ENCODE measurements at places on chromosomes 7 and 10.

DNA sequence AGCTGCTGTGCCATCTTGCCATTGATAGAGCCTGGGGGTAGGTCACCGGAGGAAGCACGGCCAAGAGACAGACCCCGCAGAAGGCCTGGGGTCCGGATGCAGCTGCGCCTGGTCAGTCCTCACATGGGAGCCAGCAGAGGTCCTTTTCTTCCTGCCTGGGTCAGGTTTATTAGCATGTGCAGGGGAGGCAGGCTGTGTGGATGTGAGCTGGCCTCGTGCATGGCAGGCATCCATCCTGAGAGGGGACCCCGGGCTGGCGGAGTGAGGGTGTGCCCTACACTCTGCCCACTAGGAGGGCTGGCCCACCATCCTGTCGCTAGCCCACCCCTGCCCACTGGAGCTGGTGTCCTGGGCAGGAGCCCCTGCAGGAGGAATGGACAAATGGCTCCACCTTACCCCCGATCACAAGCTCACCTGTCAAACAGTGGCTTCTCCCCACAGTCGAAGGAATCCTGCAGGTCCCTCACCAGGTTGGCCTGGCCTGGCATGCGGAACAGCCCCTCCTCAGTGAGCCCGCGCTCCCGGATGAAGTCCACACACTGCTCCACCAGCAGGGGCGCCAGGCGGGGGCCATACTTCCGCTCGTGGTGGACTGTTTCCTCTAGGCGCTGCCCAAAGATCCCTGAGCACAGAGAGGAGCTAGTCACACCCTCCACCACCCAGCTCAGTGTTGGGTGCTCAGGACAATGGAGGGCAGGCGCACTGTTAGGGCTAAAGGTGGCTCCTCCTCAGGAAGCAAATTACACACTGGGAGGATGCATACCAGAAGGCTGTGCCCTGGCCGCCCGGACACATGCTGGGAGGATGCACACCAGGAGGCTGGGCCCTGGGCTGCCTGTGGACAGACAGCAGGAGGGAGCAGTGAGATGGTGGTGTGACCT lies 145.4 kb downstream of the ARHGAP22 start:
- no peaks in the 10 kb centered on the region for H3K36me3 ChIP-seq
- no peak overlapping the region for H3K4me3 ChIP-seq
- H3K27me3 ChIP-seq = no peaks in the 10 kb centered on the region
- no peak overlapping the region for H3K27ac ChIP-seq

GRCh38 chr10:77422491-77423338 lies 214.9 kb downstream of the KCNMA1 start:
- H3K4me1 ChIP-seq = peaks cover 4% of the 10 kb centered on the region
- no peak overlapping the region for H3K4me3 ChIP-seq
- H3K27ac ChIP-seq = no peak overlapping the region
- no peaks in the 10 kb centered on the region for H3K27me3 ChIP-seq
- no peaks in the 10 kb centered on the region for H3K36me3 ChIP-seq

DNA sequence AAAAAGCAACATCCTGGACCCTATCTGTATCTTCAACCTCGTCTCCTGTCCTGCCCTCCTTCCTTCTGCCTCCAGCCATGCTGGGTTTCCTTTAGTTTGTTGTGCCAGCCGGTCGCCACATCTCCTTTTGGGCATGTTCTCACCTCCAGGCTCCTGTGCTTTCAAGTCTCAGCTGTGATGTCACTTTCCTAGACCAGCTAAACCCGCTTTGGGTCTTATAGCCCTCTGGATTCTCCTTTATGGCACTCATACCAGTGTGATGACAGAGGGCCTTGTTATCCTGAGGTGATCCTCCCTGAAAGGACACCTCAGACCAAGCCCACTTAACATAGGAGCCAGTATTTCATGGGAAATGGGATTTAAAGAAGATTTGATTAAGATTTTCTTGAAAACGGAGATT lies 108.6 kb downstream of the EMX2 start:
- H3K36me3 ChIP-seq = no peaks in the 10 kb centered on the region
- no peak overlapping the region for H3K27ac ChIP-seq
- no peak overlapping the region for H3K4me3 ChIP-seq
- H3K27me3 ChIP-seq = no peaks in the 10 kb centered on the region
- H3K4me1 ChIP-seq = no peaks in the 10 kb centered on the region
- no peak for DNase-seq

- no peak overlapping the region for H3K4me3 ChIP-seq
- peaks cover 9% of the 10 kb centered on the region for H3K27me3 ChIP-seq
- no peak overlapping the region for H3K27ac ChIP-seq
- no peak for DNase-seq
These were observed 17.1 kb upstream of the EZH2 start for GRCh38 chr7:148901178-148901577.

DNA sequence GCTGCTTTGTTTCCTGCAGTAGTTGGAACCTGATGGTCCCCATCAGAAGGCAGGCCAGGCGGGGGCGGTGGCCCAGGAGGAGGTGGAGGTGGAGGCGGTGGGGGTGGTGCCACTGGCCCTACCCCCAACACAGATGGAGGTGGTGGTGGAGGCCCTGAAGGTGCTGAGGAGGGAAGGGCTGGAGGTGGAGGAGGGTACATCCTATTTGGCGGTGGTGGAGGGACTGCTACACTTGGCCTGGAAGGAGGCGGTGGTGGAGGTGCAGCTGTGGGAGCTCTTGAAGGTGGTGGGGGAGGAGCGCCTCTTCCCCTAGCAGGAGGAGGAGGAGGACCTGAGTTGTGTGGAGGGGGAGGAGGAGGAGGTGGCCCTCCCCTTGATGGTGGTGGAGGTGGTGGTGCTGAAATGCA lies 36.8 kb downstream of the LMOD2 start:
- H3K36me3 ChIP-seq = peaks cover 94% of the 10 kb centered on the region
- no peak overlapping the region for H3K4me3 ChIP-seq
- DNase-seq = no peak
- H3K27ac ChIP-seq = no peak overlapping the region
- no peaks in the 10 kb centered on the region for H3K4me1 ChIP-seq

DNA sequence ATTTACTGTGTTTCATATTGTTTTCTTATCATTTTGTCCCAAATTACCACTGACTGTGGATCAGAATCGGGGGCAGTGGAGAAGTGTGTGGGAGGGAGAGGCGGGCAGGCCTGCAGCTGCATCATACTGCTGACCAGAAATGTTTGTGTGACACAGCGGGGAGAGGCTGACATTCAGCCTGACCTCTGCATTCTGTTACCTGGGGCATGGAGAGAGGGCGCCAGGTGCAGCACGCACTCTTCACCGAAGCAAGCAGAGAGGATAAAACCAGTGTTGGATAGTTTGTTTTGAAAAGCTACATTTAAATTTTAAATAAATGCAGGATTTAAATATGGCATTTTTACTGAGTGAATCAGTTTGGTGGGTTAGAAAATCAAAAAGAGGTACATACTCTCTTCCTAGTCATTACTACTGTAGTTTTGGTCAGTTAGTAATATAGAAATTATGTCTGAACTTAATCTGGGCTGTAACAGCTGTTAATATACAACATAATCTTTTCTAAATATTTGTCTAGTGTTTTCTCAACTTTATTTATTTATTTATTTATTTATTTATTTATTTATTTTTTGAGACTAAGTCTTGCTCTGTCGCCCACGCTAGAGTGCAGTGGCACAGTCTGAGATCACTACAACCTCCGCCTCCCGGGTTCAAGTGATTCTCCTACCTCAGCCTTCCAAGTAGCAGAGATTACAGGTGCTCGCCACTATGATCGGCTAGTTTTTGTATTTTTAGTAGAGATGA lies 8.8 kb upstream of the STMP1 start:
- no peaks in the 10 kb centered on the region for H3K27me3 ChIP-seq
- no peak overlapping the region for H3K27ac ChIP-seq
- no peak overlapping the region for H3K4me3 ChIP-seq
- DNase-seq = no peak
- peaks cover 7% of the 10 kb centered on the region for H3K36me3 ChIP-seq

- no peak for DNase-seq
- no peak overlapping the region for H3K4me3 ChIP-seq
- no peaks in the 10 kb centered on the region for H3K27me3 ChIP-seq
- H3K4me1 ChIP-seq = no peaks in the 10 kb centered on the region
These were observed 43.4 kb upstream of the ITGB8 start for GRCh38 chr7:20287317-20287716.

- no peaks in the 10 kb centered on the region for H3K36me3 ChIP-seq
- no peaks in the 10 kb centered on the region for H3K4me1 ChIP-seq
- no peak overlapping the region for H3K27ac ChIP-seq
- no peak for DNase-seq
- no peaks in the 10 kb centered on the region for H3K27me3 ChIP-seq
These were observed 176.8 kb upstream of the AGR3 start for GRCh38 chr7:17058568-17058967.

GRCh38 chr10:32005050-32005449 lies 51.2 kb downstream of the KIF5B start:
- no peak overlapping the region for H3K4me3 ChIP-seq
- peaks cover 24% of the 10 kb centered on the region for H3K36me3 ChIP-seq
- no peaks in the 10 kb centered on the region for H3K27me3 ChIP-seq
- no peak for DNase-seq

DNA sequence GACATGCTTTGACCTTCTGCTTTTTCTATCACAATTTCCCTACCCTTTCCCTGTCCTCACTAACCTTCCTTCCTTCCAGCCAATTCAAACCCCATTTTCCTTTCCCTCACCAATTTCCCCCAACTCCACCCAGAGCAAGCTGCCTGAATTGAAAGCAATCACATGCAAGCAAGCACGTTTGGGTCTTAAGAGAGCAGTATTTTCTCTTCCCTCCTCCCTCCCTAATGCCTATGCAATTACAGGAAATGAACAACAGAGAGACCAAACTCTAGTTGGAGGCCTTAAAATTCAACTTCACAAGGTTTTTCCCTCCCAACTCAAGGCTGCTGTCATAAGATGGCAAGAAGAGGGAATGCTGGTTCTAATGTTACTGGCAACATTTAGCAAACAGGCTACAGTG lies 117.2 kb downstream of the MYOF start:
- H3K27me3 ChIP-seq = no peaks in the 10 kb centered on the region
- no peak overlapping the region for H3K27ac ChIP-seq
- peaks cover 8% of the 10 kb centered on the region for H3K4me1 ChIP-seq
- no peak overlapping the region for H3K4me3 ChIP-seq
- peaks cover 68% of the 10 kb centered on the region for H3K36me3 ChIP-seq

- no peak for DNase-seq
- no peak overlapping the region for H3K27ac ChIP-seq
These were observed 60.4 kb upstream of the NCAPG2 start for GRCh38 chr7:158765020-158765419.

- no peaks in the 10 kb centered on the region for H3K36me3 ChIP-seq
- DNase-seq = no peak
- no peak overlapping the region for H3K27ac ChIP-seq
- no peaks in the 10 kb centered on the region for H3K27me3 ChIP-seq
- no peaks in the 10 kb centered on the region for H3K4me1 ChIP-seq
- H3K4me3 ChIP-seq = no peak overlapping the region
These were observed 88.4 kb downstream of the POLR1F start for GRCh38 chr7:19620470-19620869.

GRCh38 chr10:5547931-5548660 lies 23.3 kb downstream of the CALML3 start:
- H3K36me3 ChIP-seq = no peaks in the 10 kb centered on the region
- peak overlapping the region; percentile 83 for H3K27ac ChIP-seq
- DNase-seq = peak; percentile 80
- H3K4me3 ChIP-seq = peak overlapping the region; percentile 34
- H3K4me1 ChIP-seq = peaks cover 39% of the 10 kb centered on the region

- no peaks in the 10 kb centered on the region for H3K27me3 ChIP-seq
- H3K4me1 ChIP-seq = no peaks in the 10 kb centered on the region
These were observed 42.1 kb upstream of the GPR26 start for GRCh38 chr10:123624086-123624485.

DNA sequence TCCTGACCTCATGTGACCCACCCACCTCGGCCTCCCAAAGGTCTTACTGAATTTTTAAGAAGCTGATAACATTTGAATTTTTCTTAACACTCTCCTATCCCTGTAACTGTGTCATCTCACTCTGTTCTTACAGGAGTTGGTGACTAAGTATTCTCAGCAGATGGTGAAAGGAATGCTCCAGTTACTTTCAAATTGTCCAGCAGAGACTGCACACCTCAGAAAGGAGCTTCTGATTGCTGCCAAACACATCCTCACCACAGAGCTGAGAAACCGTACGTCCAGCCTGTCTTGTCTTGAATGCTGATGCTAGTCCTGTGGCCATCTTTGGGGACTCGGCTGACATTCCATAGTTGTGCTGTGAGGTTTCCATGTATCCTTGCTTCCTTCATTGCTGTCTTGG lies 24.9 kb downstream of the TRRAP start:
- H3K36me3 ChIP-seq = peaks cover 97% of the 10 kb centered on the region
- H3K4me3 ChIP-seq = no peak overlapping the region
- H3K4me1 ChIP-seq = no peaks in the 10 kb centered on the region

DNA sequence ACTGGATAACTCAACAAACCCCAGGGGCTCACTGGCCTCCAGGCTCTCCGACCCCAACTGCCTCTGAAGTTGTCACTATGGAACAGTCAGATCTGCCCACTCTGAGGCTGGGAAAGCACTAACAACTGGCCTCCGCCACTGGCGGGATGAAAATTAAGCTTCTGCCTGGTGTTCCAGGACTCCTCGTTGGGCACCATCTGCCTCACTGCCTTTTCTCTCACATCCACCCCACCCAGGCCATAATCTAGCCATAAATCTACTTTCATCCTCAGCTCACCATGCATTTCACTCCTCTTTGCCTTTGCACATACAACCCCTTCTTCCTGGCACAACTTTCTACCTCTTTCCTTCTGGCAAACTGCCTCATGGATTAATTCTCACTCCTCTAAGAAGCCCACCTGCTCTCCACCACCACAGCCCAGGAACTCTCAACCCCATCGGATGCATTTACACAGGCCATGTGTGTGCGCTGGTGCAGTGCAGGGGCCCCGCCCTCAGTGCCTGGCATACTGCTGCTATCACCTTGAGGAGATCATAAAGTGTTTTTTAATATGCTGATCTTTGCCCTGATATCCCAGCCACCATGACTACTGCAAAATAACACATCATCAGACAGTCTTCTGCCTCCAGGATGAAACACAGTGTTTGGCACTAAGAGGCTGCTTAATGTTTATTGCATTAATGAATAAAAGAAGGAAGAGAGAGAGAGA lies 4.0 kb downstream of the CDHR1 start:
- peaks cover 39% of the 10 kb centered on the region for H3K27me3 ChIP-seq
- H3K4me3 ChIP-seq = no peak overlapping the region
- no peak overlapping the region for H3K27ac ChIP-seq
- DNase-seq = peak; percentile 28
- H3K36me3 ChIP-seq = no peaks in the 10 kb centered on the region
- H3K4me1 ChIP-seq = peaks cover 5% of the 10 kb centered on the region

DNA sequence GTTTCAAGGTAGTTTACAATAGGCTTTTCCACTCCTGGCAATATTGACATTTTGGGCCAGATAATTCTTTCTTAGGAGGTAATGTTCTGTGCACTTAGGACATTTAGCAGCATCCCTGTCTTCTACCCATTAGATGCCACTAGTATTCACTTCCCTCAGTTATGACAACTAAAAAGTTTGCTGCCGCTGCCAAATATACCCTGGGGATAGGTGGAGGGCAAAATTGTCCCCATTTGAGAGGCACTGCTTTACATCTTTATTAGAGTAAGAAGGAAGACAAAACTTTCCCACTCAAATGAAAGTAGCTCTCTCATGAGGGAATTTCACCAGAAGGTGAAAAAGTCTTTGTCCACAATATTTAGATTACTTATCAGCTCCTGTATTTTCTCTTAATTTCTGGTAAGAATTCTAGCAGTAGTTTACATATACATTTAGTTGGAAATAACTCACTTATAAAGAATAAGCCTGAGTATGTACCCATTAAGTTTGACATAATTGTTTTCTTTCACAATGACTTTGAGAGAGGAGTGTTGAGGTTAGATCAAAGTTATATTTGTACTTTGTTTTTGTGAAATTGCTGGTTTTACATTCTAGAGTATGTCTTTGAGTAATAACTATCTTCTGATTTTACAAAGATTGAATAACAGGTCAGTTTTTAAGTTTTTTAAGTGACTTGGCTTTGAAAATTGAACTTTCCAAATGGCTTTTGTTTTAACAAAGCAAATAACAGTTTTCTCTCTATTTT lies 46.0 kb downstream of the HELLS start:
- H3K36me3 ChIP-seq = no peaks in the 10 kb centered on the region
- H3K27me3 ChIP-seq = no peaks in the 10 kb centered on the region
- no peak overlapping the region for H3K27ac ChIP-seq
- no peaks in the 10 kb centered on the region for H3K4me1 ChIP-seq

Data from upper lobe of right lung (tissue), 1 donor.